ENCODE measurements at places on chromosomes 3 and 15.

- DNase-seq = no peak
These were observed 526 bp downstream of the ADIPOQ start for GRCh38 chr3:186843039-186843432.

- DNase-seq = no peak
These were observed 834.6 kb upstream of the CFAP20DC start for GRCh38 chr3:59884409-59884808.

DNA sequence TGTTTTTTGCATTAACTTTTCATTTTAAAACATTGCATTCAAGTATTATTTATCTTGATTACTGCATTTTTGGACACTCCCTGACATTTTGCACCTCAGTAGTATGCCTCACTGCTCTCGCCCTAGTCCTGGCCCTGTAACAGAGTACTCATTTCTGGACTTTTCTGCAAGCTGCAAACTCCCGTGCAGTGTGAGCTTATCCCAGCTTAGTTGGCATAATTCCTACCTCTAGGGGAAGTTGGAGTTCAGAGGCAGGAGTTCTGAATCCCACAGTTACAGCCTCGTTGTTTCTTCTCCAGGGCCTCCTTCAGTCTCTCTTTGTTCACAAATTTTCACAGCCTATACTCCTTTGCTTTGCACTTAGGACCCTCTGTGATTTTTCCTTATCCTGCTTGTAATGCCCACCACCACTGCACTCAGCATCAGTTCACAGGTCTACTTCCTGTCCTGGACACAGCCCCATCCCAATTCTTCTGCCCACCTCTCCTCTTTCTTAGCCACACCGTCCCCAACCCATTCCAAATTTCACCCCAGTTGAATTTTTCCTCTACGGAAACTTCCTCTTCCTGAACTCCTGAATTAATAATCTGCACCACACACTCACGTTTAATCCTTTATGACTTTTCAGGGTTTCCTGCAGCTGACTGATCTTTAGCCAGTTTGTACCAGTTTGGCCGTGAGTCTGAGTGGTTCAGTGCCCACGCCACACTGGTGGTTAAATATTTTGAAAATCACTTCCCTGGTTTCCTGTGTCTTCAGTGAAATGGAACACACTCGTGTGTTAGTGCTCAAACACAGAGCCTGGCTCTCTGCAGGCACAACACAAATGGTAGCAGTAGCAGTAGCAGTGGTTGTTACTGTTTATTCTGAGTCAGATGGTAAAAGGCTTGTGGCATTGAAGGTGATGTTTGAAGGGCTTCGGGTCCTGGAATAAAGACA is 6.3 kb upstream of the CTSH start:
- no peak for DNase-seq

- DNase-seq = peak; percentile 81
These were observed 640 bp downstream of the MB21D2 start for GRCh38 chr3:192917028-192917403.

DNA sequence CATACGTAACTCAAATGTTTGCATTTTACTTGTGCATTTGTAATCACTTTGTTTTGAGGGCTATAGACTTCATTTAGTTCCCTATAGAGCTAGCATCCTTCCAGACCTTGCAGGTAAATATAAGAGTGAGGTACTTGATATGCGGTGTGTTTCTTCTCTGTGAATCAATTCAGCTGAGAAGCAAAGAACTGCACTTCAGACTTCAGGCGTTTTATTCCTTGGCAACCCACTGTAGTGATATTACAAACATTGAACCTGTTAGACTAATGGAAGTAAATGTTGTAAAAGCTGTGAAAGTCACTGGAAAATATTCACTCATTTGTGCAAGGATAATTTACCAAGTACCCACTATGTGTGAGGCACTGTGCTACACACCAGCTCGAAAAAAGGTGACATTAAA is 94.1 kb upstream of the CHL1 start:
- DNase-seq = no peak

DNA sequence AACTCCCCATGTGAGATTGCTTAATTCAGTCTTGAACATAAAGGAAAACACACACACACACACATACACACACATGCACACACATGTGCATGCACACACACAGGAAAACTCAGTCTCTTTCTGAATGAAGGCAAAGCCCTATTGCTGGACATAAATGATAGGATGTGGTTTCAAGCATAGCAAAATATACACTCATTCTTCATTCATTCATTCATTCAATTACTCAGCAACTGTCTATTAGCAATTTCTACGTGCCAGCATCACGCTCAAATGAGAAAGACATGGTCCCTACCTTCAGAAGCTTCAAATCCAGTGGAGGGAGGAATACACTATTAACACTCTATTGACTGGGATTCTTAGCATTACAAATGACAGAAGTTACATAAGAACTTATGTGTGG is 41.8 kb upstream of the UBE2E2 start:
- DNase-seq = no peak

- DNase-seq = no peak
These were observed 32.4 kb upstream of the PRTG start for GRCh38 chr15:55775316-55775715.

DNA sequence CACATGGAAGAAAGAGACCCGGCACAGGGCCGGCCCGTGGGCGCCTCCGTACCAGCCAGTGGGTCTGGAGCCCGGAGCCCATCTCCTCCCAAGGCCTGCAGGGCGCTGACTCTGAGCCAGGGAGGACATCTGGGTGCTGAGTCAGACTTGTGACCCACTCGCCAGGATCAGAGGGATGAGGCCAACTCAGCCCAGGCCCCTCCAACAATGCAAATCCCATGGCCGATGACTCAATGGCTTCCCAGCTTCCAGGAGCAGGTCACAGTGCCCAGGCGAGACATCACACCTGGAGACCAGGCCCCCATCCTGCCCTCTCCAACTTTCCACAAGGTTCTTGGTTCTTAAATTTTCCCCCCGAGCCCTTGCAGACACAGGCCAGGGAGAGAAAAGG is 95.1 kb downstream of the LRIG1 start:
- DNase-seq = no peak

- no peak for DNase-seq
These were observed 310.1 kb downstream of the UACA start for GRCh38 chr15:70453238-70453637.

GRCh38 chr15:25863111-25863967 is at the start of gene ATP10A:
TSS of gene ATP10A (minus strand) at chr15:25863327. CDS start at chr15:25863096, 231 bp downstream.
- DNase-seq = no peak

DNA sequence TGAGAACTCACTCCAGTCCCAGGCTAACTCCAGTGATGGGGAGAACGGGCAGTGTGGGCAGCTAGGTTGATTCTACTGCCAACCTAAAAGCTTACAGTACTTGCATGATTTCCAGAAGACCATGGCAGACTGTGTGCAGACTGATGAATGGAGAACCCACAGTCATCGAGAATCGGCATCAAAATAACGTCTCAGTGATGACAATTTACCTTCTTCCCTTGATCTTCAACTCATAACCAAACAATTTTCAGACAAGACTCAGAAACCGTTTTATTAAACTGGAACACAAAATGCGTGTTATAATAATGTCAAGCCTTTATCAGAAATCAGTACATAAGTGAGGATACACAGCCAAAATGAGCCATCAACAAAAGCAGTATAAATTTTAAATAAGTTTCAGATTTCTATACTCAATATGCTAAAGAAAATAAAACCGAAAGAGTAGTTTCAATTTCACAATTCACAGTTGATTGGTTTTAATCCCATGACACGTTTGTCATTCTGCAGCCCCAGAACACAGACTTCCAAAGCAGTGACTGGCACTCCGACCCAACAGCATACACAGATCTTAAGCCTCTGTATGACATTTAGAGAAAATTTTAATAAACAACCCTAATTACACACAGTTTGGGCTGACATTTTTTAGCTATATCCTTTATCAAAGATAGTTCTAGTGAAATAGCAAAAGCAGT is 54.5 kb downstream of the ZMAT3 start:
- DNase-seq = no peak

DNA sequence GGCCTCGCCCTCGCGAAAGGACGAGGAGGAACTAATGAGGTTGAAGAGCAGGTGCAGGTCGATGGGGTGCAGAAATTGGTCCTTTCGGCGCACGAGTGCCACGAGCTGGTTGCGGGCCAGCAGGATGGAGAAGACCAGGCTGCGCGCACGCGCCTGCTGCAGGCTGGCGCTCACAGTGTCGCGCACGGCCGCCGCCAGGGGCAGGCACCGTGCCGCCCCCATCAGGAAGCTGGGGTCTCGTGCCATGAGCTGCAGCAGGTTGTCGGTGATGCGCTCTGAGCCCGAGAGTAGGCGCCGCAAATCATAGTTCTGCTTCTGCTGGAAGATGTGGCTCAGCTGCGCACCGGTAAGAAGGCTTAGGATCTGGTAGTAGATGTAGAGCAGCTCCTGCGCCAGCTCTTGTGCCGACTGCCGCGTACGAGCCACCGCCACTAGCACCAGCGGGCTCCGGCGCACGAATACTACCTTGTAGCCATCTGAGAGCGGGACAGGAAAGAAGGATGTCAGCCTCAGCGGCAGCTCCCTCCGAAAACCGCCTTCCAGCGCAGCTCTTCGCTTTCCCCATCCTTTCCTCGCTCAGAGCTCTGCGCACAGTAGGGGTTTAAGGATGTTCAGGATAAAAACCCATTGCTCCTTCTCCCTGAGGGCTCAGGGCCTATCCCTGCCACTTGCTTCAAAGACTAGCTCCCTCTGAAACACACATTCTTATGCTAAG is 6.9 kb upstream of the MST1R start:
- no peak for DNase-seq

DNA sequence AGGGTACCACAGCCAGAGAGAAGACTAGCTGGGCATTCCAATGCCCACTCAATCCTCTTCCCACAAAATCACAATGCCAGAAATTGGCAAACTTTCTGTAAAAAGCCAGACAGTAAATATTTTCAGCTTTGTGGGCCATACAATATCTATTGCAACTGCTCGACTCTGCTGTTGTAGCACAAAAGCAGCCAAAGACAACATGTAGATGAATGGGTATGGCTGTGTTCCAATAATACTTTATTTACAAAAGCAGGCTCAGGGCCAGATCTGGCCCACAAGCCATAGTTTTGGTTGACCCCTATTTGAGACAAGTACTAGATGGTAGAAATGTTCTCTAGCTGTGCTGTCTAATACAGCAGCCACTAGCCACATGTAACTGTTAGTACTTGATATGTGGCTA is 330.9 kb downstream of the ERC2 start:
- DNase-seq = no peak

DNA sequence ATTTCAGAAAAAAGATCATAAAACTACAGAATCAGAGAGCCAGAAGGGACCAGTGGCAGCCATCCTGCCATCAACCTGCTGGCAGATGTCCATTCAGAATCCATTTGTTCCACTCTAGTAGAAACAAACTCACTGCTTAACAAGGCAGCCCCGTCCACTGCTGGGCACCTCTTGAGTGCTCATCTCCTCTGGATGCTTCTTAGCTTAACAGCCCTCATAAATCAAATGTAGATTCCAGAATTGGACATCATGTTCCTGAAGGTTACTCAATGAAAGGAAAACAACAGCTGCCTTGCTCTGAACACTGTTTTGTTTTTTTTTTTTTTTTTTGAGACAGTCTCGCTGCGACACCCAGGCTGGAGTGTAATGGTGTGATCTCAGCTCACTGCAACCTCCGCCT is 37.3 kb downstream of the ABCC5 start:
- no peak for DNase-seq

- no peak for DNase-seq
These were observed 38.8 kb downstream of the SATB1 start for GRCh38 chr3:18386274-18386890.

- no peak for DNase-seq
These were observed 69.2 kb upstream of the COL6A5 start for GRCh38 chr3:130276203-130276803.

GRCh38 chr3:1774597-1774996 is 324.1 kb upstream of the CNTN4 start:
- DNase-seq = no peak

- no peak for DNase-seq
These were observed 190.4 kb downstream of the FOXP1 start for GRCh38 chr3:71393093-71393492.

GRCh38 chr3:141552440-141552991 is 65.7 kb downstream of the RASA2 start:
- DNase-seq = no peak

DNA sequence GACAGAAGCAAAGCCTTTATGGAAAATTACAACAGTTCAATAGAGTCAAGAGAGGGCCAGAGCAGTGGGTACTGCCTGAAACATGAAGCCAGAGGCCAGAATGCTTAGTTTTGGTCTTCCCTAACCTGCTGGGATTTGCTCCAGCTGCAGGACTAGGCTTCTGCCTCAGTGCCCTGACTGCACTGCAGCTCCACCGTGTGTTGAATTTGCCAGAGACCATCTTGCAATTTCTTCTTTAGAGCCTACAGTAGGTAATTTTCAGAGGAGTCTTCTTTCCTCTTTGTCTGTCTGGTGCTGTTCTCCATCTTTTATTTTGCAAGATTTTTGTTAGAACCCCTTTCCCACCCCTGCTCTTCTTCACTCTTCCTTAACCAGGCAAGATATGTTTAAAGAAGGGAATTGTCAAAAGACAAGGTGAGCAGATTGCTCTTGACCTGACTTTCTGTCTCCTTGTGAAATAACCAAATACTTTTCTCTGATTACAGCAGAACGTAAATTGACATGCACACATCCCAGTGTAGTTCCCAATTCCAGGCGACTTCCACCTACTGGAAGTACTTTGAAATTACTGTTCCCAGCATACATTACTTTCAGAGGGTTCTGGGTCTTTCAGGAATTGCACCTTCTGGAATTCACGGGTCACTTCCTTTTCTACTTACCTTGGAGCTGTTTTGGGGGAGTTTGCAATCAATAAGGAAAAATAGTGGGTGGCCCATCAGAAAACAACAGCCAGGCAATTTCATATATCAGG is 161.2 kb downstream of the MINAR1 start:
- DNase-seq = no peak

DNA sequence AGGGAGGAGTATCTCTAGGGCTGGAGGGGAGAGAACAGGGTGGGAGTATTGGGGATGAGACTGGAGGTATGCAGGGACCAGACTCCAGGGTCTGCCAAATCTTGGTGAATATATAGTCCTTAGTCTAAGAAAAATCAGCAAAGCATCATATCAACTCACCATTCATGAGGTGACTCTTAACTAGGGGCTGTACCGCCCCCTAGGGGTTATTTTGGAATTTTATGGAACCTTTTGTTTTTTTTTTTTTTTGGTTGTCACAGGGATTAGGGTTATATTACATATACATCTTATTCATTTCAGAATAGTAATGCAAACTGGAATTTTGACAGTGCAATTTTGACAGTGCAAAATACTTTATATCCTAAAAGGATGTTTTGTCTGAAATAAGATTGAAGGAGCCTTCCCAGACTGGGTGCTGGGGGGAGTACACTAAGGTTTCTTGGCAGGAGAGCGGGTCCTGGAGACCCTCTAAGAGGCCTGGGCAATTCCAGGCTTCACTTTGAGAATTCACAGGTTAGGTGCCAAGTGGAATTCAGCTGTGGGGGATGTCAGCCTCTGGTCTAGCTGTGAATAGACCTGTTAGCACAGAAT is 7.5 kb downstream of the CMTM7 start:
- DNase-seq = no peak

GRCh38 chr3:46496746-46497555 is 825 bp upstream of the RTP3 start:
- DNase-seq = no peak

Data from sciatic nerve (tissue), 2 donors.